ENCODE measurements at places on chromosomes 5 and 9.

- no peak for DNase-seq
These were observed 640.4 kb upstream of the CDH10 start for GRCh38 chr5:25285136-25285535.

DNA sequence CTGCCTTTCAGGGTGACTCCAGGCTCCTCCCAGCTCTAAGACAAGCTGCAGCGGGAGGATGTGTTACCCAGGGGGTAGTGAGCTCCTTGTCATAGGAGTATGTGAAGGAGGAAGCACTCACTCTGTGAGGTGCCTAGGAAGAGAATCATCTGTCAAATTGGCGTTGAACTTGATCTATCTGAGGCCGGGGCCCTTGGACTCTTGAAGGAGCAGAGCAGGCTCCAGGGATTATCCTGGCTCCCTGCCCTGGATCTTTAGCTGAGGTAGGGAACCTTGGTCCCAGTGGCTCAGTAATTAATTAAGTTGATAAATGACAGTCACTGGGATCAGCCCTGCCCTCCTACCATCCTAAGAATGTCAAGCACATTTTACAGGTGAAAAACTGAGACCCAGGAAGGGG, 15.5 kb downstream of the ADGRD2 start:
- no peak for DNase-seq

- DNase-seq: no peak
These were observed 94.8 kb downstream of the RAB3C start for GRCh38 chr5:58677650-58678049.

GRCh38 chr5:163436515-163436914, 880 bp upstream of the CCNG1 start:
- DNase-seq: no peak

DNA sequence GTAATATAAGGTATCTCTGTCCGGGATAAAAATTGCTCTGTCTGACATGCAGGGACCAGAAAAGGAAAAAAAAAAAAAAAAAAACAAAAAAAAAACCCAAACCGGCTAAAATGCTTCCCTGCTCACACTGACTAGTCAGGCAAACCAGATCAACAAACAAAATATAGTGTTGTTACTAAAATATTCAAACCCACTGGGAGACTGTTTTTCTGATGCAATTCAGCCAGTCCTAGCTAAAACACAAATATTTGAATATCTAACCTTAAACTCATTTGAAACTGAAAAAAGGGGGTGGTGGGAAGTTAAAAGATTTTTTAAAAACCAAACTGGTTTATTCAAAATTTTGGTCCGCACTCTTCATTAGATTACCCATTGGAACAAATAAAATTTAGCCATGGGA, 61.0 kb downstream of the APBA1 start:
- DNase-seq: peak; percentile 11

GRCh38 chr9:81470864-81471263, 218.5 kb downstream of the TLE1 start:
- DNase-seq: no peak

- DNase-seq: no peak
These were observed 28.5 kb downstream of the NSUN2 start for GRCh38 chr5:6604341-6604740.

DNA sequence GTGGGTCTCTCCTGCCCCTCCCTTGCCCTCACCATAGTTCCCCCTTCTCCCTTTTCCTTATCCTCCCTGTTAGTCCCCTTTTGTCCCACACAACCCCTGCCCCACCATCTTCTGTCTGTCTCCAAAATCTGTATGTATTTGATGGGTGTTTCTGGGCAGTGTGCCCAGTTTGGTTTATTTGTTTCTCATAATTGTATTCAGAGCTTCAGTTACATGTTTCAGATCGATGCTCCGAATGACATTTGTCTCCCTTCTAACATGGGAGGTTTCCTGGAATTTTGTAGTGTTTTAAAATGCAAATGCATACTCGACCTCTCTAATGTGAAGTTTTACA, 22.2 kb downstream of the FBXL7 start:
- DNase-seq: no peak

DNA sequence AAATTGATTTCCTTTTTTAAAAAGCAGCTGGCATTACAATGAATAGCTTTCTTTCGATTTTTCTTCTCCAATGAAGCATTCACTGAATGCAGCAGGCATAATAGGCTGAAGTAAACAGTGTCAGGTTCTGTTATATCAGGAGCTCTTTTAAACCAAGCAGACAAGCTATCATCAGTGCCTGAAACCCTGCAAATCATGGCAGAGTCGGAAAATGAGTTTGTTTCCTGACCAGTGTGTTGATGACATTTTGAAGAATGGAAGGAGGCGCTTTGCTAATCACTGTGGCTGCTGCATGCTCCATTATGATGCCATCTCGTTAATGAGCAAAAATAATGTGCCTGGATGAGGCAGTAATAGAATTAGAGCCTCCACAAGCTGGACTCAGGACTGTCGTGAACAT, 284.5 kb downstream of the ZNF608 start:
- DNase-seq: no peak

GRCh38 chr5:111730659-111731382, 26.2 kb downstream of the NREP start:
- no peak for DNase-seq

- peak; percentile 56 for DNase-seq
These were observed 105.2 kb downstream of the GNAQ start for GRCh38 chr9:77926371-77926878.

DNA sequence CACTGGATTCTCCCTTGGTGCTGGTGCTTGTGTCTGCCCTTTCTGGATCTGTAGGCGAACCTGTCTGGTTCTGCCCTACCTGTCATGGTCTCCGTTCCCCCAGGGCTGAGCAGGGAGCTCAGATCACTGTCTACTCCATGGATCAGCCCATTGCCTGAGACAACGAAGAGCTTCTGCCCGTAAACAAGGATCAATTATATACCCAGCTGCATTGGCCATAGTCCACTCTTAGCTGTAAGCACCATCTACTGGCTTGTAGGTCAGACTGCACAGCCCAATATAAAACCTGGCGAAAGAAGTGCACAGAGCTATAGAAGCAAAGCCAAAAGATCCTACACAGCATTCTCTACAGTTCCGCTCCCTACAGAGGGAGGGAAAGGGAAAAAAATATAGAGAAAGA, 181.5 kb upstream of the RPS23 start:
- DNase-seq: no peak

GRCh38 chr5:11476866-11477265, 427.4 kb downstream of the CTNND2 start:
- no peak for DNase-seq

DNA sequence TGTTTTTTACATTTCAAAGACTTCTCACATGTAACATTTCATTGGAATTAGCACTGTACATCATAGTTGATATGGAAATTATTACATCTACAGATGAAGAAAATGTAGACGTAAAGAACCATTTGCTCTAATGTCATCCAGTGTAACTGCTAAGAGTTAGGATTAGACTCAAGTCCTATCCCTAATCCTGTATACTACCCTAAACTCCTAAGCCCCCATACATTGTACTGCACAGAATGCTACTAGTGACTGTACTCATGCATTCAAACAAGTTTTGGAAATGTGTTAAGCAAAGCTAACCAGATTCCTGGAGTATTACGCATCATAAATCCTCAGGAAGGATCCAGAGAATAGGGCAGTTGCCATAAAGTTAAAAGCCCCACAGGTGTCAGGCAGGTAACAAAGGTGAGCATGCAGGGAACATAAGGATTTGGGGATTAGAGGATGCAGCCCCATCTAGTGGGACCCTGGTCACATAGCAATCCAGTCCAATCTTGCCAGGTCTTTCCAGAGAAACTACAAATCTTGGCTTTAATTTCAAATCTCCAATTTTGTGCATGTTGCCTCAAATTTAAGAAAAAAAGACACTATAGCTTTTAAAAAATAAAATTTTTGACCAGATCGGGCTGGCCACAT, 32.0 kb downstream of the HAVCR1 start:
- peak; percentile 14 for DNase-seq

- peak; percentile 77 for DNase-seq
These were observed 21.3 kb downstream of the AKNA start for GRCh38 chr9:114366334-114367128.

- no peak for DNase-seq
These were observed 10.7 kb downstream of the GAPT start for GRCh38 chr5:58501778-58502417.

GRCh38 chr9:91297306-91297705, 64.4 kb downstream of the AUH start:
- no peak for DNase-seq

GRCh38 chr5:27969157-27969556, 930.8 kb upstream of the CDH9 start:
- DNase-seq: no peak

DNA sequence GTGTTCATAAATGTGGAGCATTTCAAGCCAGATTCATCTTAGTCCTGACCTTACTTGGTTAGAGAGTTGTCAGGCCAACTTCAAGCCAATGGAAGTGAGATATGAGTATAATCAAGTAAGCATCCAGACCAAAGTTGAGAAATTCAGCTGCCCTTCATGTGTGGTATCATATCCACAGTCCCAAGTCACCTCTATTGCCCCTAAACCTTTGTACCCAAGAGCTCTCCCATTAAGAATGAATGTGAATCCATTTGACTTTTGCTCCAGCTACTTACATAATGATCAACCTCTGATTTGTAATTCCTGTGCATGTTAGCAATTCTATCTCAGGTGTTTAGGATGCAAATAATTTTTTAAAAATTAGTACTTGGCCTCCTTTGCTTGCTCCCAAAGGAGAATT, 342.7 kb downstream of the ADGRV1 start:
- no peak for DNase-seq

- peak; percentile 18 for DNase-seq
These were observed 157.3 kb downstream of the ADAMTS12 start for GRCh38 chr5:33734537-33734936.

DNA sequence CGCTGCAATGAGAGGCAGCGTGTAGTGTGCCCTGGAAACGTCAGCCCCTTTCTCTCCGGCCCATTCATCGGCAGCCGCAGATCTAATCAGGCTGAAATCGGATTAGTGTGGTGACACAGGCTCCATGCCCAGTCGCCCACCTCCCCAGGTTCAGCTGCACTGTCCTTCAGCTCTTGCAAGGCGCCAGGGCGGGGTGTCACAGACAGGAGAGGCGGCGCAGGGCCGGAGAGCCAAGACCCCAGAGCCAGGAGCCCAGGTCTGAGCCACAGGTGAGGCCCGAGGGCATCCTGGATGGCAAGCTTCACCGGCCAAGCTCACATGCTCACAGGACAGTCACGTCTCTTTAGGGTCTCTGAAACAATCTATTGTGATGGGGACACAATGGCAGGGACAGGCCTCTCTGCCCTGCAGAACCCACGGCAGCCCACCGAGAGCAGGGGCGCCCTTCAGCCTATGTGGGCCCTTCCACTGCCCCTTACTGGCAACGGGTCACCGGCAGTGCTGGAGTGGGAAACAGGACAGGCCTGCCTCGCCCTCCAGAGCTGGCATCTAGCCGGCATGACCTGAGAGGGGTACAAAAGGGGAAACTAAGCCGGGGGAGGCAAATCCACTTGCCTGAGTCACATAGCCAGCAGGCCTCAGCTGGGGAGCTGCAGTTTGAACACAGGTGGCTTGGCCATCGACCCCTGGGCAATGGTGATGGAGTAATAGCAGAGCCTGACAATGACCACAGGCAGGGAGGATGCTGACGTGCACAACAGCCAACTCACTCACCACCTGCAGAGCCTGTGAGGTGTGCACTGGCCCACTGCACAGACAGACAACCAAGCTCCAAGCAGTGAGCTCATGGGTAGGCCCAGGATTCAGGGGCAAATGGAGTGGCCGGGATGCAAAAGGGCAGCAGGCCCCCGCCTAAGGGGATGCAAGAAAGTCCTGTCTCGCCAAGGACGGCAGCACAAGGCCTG, 48.1 kb downstream of the VAV2 start:
- DNase-seq: no peak

DNA sequence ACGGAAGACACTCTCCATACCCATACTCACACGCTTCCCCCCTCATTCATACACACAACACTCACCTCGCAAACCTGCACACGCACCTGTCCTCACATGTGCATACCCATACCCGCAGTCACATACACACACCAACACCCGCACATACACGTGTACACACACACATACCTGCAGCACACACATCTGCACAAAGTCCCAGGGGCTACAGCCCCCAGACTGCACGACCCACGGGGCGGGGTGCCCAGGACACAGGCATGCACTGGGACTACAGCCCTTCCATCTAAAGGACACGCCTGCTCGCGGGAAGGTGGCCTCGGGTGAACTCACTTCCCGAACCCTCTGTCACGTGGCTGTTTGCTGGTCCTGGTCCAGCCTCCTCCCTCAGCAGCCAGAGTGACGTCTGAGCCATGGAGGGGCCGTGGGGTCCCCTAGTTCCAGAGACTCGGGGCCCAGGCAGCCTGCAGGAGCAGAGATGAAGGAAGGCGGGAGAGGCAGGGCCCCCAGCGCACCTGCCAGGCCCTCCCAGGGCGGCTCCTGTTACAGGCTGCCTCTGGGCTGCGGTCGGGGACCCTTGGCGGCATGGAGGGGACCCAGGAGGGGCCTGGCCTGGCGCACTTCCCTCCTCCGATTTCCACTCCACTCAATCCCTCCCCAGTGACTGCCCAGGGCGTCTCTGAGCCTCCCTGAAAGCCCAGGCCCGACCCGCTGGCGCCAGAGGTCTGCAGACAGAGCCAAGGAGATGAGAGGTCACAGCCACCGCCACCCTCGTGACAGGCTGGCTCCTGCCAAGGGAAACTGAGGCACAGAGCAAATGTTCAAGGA, 8.1 kb downstream of the SLC12A7 start:
- no peak for DNase-seq

DNA sequence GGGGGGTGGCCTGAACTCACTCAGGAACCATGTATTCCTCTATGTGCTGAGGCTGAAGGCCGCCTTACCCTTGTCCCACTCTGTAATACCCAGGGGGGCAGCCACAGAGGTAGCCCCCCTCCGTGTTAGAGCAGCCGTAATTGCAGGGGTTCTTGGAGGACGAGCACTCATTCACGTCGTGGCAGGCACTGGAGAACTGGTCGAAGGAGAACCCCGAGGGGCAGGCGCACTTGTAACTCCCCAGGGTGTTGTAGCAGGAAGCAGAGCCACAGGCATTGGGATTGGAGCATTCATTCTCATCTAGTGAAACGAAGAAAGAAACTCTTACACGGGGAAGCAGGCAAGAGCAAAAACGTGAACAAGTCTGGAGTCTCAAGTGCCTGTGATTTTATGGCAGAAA, 179.8 kb downstream of the SLC12A2 start:
- no peak for DNase-seq

DNA sequence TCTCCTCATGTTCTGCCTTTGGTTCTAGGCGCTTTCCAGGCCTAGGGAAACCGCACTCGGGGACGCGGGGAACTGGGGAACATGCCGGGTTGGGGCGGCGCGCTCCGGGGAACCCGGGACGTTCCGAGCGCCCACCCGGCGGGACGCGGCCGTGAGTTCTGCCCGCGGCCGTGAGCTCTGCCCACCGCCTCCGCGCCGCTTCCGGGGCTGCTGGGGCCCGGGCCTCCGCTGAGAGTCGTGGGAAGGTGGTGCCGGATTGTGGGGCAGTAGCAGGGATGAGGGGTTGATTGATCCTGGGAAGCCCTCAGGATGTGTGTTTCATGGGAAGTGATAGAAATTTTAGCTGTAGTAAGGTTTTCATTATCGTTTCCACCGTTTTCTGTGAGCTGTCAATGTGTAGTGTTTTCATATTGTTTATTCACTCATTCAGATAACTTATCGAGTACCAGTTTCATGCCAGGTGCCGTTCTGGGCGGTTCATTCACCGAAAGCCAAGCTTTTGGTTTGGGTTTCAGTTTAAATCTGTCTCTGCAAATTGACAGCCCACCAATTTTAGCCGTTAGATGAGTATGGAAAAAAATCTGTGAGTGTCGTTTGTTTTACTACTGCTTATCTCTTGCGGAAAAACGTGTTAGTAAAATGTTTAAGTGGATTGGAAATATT, 657 bp downstream of the MTRR start:
- DNase-seq: peak; percentile 65

GRCh38 chr9:125559194-125559593, 147.8 kb downstream of the MAPKAP1 start:
- no peak for DNase-seq

Data from GM03348 (cell line).